ENCODE measurements at places on chromosomes 12 and 14.

DNA sequence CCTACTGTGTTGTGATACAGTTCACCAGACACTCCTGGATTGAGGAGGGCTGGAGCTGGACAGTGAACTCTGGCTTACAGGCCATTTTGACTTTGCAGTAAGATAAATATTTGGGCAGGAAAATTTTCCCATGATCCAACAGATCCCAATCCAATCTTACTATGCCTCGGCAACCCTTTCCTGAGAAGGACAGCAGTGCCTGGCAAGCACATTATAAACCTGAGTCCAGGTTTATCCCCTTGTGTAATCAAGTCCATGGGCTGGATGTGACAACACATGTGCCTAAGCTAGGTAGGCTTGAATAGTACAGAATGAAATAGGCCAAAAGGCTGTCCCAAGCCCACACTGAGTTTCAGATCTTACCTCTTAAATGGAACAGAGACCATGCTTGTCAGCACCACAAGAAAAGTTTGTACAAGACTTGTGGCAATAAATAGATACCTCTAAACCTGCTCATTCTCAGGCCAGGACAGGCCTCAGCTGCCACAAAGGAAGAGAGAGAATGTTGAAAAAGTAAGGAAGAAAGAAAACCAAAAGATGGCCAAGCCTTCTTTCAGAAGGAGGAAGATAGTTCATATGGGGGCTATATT lies 34.9 kb downstream of the CREBL2 start:
- no peak for DNase-seq

DNA sequence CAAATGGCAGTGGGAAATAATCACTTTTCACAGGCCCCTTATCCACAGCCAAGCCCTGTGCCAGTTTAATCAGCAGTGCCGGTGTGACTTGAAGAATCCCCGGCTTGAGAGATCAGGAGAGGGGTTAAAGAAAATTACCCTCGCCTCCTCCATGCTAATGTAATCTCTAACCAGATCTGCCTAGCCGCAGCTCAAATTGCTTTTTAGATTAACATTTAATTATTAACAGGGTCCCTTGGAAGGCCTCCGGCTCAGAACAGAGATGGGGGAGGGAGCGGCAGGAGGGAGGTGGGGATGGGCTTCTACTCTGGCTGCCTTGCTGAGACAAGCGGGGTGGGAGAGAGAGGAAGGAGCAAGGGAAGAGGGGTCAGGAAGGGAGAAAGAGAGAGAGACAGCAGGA lies 24.0 kb downstream of the FAM222A start:
- no peak for DNase-seq

- DNase-seq = no peak
Measured at GRCh38 chr12:4145990-4146859, 127.3 kb upstream of the CCND2 start.

- DNase-seq = no peak
Measured at GRCh38 chr14:77882098-77882497, 82.2 kb downstream of the ADCK1 start.

DNA sequence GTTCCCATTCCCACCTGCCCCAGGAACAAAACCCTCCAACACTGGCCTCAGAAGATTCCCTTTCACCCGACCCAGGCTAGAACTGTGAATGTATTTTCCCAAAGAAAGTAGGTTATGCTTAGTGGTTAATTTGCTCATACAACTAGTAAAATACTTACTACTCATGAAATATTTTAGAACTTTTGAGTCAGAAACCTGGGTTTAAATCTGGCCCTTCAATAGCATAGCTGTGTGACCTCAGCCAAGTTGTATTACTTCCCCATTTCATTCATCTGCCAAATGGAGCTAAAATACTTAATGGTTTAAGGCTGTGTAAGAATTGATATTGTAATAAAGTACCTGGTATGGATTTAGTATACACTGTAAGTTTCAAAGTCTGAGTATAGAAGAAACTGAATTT lies 69.1 kb upstream of the DNM1L start:
- no peak for DNase-seq

DNA sequence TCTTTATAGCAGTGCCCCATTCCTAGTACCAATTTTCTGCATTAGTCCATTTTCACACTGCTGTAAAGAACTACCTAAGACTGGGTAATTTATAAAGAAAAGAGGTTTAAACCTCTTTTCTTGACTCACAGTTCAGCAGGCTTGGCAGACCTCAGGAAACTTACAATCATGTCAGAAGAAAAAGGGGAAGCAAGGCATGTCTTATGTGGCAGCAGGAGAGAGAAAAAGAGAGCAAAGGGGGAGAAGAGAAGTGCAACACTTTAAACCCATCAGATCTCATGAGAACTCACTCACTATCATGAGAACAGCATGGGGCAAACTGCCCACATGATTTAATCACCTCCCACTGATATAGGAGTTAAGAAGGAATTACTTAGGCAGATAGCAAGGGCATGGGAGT lies 101.6 kb upstream of the PLEKHG7 start:
- no peak for DNase-seq

DNA sequence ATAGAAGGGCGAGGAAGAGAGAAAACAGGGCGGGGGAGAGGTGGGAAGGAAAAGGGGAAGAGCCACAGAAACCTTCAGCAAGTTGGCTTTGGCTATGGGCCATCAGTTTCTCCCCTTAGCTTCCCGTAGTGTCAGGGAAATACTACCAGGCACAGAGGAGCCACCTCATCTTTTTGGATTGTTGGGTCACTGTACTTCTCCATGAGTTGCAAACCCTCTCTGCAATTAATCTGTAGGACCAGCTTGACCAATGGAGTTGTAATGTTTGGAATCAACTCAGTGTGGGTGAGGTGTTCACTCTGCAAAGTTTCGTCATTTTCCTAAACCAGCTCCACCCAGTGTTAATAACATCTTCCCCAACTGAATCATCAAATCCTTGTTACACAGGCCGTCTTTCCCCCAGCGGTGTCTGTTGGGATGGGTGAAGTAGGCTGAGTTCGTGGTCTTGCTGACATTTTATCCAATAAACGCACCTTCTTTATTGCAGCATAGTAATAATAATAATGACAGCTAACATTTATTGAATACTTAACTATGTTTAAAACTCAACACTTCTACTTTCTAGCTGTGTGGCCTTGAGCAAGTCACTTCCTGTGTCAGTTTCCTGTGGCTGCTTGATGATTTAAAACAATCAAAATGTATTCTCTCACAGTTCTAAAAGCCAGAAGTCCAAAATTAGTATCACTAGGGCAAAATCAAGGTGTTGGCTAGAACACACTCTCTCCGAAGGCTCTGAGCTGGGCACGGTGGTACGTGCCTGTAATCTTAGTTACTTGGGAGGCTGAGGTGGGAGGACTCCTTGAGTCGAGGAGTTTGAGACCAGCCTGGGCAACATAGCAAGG lies 8.1 kb upstream of the GLTP start:
- peak; percentile 9 for DNase-seq

DNA sequence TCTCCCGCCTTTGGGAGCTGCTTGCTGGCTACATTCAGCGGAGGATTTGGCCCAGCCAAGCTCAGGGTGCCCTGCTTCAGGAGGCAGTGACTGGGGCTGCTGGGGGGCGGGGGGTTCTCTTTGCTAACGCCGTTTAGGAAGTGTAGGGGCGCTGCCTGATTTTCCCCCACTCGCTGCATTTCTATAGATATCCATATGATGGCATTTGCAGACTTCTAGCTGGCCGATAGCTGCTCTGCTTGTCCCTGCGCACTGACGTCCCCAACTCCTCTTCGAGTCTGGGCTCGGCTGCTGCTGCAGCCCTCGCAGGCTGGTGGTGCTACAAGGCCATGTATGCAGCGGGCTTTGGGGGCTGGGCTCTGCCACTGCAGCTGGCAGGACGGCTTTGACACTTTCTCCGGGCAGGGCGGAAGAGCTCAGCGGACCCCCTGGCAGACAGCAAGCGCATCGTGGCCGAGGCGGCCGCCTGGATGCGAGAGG lies 3.1 kb downstream of the LRFN5 start:
- DNase-seq = no peak

GRCh38 chr12:121738340-121738858 lies 25.8 kb downstream of the TMEM120B start:
- no peak for DNase-seq

Data from activated effector memory CD4-positive, alpha-beta T cell treated with Interleukin-2 at 50 U/mL for 16 hours (primary cell).